ENCODE measurements at places on chromosomes 2 and 18.

- no peak for DNase-seq
These were observed 1140.4 kb downstream of the LRP1B start for GRCh38 chr2:140990416-140990815.

- DNase-seq = no peak
These were observed 99.3 kb downstream of the C1QL2 start for GRCh38 chr2:119059287-119059686.

- no peak for DNase-seq
These were observed 182.2 kb downstream of the PPP1R1C start for GRCh38 chr2:182167882-182168281.

DNA sequence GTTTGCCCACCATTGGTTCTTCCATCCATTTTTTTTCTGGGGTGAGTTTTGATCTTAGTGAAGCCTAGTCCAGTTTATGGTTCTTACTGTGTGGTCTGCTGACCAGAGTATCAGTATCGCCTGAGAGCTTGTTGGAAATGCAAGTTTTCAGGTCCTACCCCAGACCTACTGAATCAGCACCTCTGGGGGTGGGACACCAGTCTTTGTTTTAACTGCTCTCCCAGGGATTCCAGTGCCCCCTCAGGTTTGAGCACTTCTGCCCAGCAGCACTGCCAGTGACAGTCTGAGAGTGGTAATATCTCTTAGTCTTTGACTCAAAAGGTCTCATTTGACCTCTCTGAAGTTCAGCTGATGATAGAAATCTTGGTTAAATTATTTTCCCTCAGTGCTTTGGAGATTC, 269.3 kb downstream of the ALPK2 start:
- no peak for DNase-seq

- DNase-seq = no peak
These were observed 81.3 kb upstream of the PIK3C3 start for GRCh38 chr18:41873730-41874129.

DNA sequence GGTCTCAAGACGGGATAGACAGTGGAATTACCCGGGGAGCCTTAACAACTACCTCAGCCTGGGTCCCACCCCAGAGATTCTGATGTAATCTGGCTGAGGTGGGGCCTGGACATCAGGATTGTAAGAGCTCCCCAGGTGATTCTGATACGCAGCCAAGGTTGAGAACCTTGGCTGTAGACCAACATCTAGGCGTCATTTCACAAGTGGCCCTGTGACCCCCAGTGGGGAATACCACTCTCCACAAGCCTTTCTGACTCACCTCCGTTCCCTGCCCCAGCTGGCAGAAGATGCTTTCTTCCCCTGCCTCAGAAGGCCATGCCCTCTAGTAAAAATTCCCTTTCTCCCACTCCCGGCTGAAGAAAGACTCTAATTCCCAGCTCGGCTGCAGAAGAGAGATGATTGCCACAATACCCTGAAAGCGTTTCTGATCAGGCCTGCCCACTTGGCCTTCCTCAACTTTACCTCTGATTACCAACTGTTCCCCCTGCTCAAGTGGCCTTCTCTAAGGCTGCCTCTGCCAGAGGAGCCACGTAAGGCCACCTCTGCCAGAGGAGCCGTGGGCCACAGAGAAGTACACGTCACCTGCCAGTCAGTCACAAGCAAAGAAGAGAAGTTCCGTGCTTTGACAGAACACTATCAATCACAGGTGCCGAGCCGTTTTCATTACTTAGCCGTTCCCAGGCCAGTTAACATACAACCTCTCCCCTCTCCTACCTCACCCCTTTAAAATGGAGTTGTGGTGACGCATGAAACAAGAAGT, 116.8 kb upstream of the PKDCC start:
- DNase-seq = no peak

GRCh38 chr18:44541781-44542180, 138.9 kb upstream of the SETBP1 start:
- DNase-seq = no peak

DNA sequence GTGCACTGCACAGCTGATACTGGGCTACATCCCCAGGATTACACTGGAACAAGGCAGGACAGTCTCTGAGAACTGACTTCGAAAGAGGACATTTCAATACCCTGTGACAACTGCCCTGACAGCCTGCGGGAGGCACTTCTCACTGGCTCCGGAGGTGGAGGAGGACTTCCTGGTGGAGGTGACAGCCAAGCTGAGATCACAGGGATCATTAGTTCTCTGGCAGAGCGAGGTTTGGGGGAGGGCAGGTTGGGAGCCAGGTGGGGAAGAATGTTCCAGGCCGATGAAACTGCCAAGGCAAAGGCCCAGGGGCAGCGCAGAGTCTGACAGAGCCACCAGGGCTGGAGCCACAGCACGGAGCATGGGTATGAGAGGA, 28.0 kb upstream of the NPAS2 start:
- no peak for DNase-seq

- no peak for DNase-seq
These were observed 135.1 kb downstream of the CELF4 start for GRCh38 chr18:37430357-37431076.

- no peak for DNase-seq
These were observed 35.2 kb downstream of the ZNF516 start for GRCh38 chr18:76459687-76460350.

DNA sequence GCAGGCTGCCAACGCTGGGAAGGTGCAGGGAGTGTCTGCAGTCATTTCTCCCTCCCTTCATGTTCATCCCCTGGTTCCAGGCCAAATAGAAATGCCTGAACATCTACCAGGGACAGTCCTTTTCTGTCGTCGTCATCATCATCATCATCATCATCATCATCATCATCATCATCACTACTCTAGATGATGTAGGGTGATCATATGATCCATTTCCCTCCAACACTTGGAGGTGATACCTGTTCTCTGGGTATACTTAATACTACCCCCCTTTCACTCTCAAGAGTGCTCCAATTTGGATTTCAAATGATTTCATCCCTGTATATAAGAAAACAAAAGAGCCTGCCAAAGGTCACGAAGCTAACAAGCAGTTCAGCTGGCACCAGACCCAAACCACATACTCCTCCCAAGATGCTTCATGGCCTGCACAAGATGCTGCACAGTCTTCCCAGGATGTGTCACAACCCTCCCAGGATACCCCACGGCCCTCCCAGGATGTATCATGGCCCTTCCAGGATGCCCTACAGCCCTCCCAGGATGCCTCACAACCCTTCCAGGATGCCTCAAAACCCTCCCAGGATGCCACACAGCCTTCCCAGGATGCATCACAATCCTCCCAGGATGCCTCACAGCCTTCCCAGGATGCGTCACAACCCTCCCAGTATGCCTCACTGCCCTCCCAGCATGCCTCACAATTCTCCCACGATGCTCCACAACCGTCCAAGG, 257.9 kb downstream of the DYSF start:
- no peak for DNase-seq

GRCh38 chr18:50377061-50377798, 2.4 kb downstream of the SKA1 start:
- DNase-seq = no peak

- DNase-seq = no peak
These were observed 1.7 kb downstream of the TUBB6 start for GRCh38 chr18:12309683-12310198.

DNA sequence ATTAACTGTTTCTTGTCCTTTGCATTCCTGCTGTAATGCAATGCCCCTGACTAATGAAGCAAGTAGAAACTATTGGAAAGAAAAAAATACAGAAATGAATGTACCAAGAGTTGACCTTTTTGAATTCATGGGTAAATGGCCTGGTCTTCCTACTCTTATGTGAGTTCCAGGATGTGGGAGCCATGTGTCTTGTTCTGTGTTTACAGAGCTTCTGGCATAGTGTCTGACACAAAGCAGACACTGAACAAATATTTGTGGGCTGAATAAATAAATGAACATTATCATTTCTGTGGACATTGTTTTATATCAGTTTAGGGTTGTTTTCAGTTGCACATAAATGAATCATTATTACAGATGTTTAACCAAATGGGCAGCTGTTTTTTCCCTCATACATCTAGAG, 155.5 kb downstream of the CD8B2 start:
- DNase-seq = no peak

DNA sequence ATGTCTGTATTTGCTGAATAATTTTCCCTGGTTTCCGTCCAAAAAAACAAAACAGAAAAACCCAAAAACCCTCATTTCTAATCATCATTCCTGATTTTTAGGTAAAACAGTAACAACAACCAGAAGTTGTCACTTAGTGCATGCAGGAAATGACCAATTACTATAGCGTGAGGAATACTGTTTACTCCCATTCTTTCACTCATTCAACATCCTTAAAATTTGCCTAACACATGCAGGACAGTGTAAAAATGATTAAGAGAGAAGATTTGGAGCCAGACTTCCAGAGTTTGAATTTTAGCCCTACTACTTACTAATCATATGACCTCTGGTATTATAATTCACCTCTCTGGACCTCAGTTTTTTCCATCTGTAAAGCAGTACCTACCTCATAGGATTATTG, 83.1 kb downstream of the FIGN start:
- DNase-seq = no peak

DNA sequence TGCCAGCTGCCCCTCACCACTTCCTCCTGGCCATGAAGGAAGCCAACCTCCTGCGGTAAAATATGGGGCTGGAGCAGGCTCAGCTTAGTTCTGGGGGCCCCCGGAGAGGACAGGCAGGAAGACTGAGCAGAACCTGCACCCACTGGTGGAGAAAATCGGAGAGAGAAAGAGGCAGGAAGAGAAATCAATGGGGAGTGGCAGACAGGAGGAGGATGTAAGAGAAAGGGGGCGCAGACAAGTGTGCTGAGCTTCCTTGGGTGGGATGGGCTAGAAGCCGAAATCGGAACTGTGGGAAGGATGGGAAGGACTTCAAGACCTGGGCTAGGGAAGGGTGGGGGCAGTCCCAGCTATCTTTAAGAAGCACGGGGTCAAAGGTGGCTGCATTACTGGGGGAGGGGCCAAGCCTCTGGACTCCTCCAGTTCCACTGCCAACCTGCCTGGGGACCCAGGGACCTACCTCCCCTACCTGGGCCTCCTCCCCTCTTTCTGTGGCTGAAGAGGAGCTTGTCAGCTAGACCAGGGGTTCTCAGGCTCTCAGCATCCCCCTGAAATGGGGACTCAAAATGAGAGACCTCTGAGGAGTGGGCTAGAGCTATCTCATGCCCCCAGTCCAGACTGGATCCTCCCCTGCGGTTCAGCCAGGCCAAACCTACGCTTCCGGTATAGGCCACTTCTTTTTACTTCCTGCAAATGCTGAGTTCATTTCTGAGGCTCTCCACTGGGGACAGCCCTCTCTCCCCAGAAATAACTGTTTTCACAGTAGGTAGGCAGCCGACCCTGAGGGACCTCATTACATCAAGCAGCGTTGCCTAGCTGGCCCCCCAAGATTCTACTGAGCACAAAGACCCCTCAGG, 33.6 kb upstream of the B3GNT7 start:
- DNase-seq = peak; percentile 20

GRCh38 chr2:120576509-120577474, 158.9 kb upstream of the GLI2 start:
- DNase-seq = no peak

DNA sequence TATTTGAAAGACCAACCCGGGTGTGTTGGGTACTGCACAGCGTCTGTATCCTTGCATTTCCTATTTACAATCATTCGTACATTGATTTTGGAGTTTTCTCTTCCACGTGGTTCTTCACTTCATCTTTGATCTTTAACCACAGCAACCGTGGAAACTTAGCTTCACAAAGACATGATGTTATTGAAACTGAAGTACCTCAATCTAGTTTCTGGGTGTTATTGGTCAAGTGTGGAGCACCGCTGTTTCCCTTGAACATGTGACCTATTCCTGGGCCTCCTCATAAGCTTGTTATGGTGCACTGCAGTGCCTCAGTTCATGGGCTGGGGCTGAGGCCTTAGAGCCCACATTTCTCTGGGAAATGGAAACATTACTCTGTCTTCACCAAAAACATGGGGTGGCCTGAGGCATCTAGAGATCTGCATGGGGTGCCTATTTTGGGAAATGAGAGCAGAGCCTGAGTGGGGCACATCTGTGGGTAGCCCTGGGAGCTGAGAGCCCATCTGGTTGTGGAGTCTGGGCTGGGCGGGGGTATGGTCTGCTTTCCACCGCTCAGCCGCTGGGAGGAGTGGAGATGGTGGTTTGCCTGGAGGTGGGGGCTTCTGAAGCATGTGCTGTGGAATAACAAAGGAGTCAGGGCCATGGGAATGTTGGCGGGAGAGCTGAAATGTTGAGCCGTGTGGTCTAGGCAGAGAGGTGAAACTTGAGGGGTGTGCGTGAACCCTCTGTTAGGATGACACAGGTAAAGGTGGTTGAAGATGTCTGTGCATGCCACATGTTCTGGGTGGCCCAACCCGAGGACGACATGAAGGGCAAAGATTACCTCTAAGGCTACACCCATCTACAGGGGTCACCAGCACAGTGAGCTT, 37.4 kb downstream of the ZNF236 start:
- peak; percentile 56 for DNase-seq

GRCh38 chr2:235901243-235901642, 266.9 kb downstream of the GBX2 start:
- DNase-seq = no peak

DNA sequence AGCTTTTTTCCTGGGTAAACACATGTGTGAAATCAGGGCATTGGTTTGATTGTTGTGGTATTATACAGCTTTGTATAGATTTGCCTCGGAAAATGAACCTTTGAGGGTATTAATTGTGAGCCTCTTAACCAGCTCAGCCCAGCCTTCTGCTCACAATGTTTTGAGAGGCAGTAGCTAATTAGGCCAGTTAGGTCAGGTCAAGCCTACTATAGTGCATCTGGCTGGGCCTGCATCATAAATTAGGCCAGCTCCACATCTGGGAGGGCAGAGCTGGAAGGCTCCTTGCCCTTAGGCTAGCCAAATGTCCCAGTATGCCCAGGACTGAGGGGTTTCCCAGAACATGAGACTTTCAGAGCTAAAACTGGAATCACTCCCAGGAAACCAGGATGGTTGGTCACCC, 43.0 kb downstream of the LRATD1 start:
- no peak for DNase-seq

- DNase-seq = no peak
These were observed 173.8 kb upstream of the REV1 start for GRCh38 chr2:99663641-99664040.

- DNase-seq = peak; percentile 23
These were observed 89.5 kb upstream of the ODC1 start for GRCh38 chr2:10537522-10538199.

- no peak for DNase-seq
These were observed 90.3 kb downstream of the ZNF532 start for GRCh38 chr18:58955001-58955400.

- DNase-seq = no peak
These were observed 1491.9 kb upstream of the CELF4 start for GRCh38 chr18:39057423-39058064.

Data from activated CD4-positive, alpha-beta T cell treated with anti-CD3 and anti-CD28 coated beads, Interleukin-2, amount 10 ng/mL, durations not matched to agents 7 days and 5 days (primary cell).